Stimulated activated CD4-positive, alpha-beta T cell treated with anti-CD3 and anti-CD28 coated beads, Interleukin-1b, Interleukin-23, amount 100 ng/mL, for 1 hour (primary cell): ENCODE measurements at places on chromosomes 3 and 15.

GRCh38 chr15:70545526-70545925 lies 217.8 kb downstream of the UACA start:
- no peak for DNase-seq

DNA sequence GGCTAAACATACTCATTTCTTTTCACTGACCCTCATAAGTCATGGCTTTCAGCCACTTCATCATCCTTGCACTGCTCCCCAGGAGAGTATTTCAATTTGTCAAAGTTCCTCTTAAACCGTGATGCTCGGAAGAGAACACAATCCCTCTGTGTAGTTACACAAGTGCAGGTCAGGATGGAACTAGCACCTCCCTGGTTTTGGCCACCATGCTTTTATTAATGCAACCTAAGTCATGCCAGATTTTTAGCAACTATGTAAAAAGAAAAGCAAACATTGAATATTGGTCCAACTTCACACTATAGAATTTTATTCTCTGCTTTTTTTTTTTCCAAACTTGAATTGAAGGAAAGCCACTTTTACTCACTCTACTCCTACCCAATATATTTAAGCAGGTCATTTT lies 45.2 kb downstream of the CNTN6 start:
- no peak for DNase-seq

DNA sequence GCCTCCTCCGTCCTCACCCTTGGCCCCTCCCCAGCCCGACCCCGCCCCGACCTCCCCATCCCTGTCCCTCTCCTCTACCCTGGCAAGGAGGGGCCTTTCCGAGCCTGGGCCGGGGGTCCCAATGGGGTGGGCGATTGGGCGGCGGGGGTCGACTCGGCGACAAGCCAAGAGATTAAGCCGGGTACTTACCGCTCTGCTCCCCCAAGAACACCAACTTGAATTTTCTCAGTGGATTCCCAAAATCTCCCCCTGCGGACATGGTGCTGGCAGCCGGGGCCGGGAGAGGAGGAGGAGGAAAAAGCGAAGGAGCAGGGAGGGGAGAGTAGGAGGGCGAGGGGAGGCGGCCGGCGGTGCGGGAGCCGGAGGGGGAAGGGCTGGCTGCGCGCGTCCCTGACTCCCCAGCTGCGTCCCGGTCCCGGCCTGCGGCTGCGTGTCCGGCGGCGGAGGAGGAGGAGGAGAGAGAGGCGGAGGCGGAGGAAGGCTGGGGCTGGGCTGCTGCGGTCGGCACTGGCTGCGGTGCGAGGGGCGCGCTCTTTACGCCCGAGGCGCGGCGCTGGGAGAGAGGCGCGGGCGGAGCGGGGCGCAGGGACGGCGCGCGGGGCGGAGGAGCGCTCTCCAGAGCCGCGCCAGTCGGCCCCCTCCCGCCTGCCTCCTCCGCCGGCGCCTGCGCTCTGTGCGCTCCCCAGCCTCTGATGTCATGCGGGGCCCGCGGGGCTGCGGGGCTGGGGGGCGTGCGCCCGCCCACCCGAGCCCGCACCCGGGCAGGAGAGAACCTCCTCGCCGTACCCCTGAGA lies at the start of gene RAB6B:
RAB6B (minus strand) TSS at position 675 of the 794 bp plus-strand sequence; CDS start at position 259, 416 bp downstream.
- no peak for DNase-seq

DNA sequence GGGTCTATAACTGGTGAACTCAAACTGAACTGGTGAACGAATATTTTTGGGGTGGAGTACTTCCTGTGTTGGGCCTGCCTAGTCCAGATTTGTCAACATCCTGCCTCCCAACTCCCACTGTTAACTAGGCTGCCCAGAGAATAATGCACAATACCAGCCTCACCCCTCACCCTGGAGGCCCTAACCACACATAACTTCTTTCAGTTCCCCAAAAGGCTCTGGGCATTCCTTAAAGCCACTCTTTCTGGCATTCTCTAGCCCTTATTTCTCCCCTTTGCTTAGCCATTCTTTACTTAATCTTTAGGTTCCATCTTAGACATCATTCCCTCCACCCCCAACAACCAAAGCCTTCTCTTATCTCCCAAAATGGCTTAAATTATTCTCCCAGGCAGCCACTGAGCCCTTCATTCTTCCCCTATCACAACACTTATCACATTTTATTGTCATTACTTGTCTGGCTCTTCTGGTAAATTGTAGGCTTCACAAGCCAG lies 9.1 kb upstream of the SEC11A start:
- no peak for DNase-seq

- no peak for DNase-seq
Measured at GRCh38 chr3:45895686-45896468, 9.5 kb downstream of the CCR9 start.

- no peak for DNase-seq
Measured at GRCh38 chr3:177231242-177231641, 34.0 kb upstream of the TBL1XR1 start.
